Spleen (tissue), 13 donors: ENCODE measurements at places on chromosomes 2 and 18. TPM values are rescaled to one million over a fixed set of nuclear protein-coding genes. Genes with fewer than 3 reads are reported as not detected.
A peak's percentile ranks its signal among the peaks of the same experiment; 100 is the strongest.

DNA sequence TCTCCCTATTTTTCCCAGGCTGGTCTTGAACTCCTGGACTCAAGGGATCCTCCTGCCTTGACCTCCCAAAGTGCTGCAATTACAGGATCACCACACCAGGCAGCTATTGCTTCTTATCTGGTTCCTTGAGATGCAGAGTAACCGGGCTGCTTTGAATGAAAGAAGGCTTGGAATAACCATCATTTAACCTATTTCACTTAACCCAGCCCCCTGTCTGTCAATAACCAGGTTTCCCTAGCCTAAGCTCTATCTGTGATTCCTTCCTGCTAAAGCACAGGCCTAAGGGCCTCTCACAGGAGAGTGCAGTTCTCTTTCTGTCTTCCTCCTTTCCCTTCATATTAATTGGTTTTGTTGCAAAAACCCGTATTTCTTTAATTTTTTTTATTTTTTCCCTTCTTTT is 393.5 kb upstream of the RAB12 start:
- H3K27ac ChIP-seq, result no peak overlapping the region
- no peaks in the 10 kb centered on the region for H3K4me1 ChIP-seq
- DNase-seq, result no peak
- no peak overlapping the region for H3K4me3 ChIP-seq

The TSPYL6 gene
- 0.14 TPM for total RNA-seq

The ACMSD gene
- not detected for total RNA-seq

The ANKMY1 gene
- 30.1 TPM for total RNA-seq

The KLHL14 gene
- total RNA-seq, result 24.4 TPM

DNA sequence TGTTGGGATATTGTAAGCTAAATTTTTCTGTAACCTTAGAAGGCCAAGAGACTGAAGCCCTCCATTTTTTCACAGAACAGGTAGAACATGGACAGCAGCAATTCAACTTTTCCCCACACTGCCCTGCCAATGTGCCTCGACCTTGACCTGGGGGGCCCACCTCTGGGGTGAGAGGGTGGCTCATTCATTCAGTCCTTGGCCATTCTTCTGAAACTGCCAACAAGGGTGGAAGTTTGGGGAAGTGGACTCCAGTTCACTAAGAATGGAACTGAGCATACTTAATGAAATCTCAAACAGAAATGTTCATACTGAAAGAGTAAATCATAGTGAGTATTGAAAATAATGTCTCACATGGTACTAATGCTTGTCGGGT is 1.1 kb downstream of the EEF1B2 start:
- H3K4me3 ChIP-seq, result peak overlapping the region; percentile 91
- no peaks in the 10 kb centered on the region for H3K27me3 ChIP-seq
- no peak for DNase-seq
- peaks cover 66% of the 10 kb centered on the region for H3K4me1 ChIP-seq

The FOXD4L1 gene
- total RNA-seq, result not detected

- H3K36me3 ChIP-seq, result no peaks in the 10 kb centered on the region
- no peak overlapping the region for H3K4me3 ChIP-seq
- no peak for DNase-seq
- H3K27me3 ChIP-seq, result peaks cover 19% of the 10 kb centered on the region
Measured at GRCh38 chr2:237232166-237232565, 146.5 kb downstream of the COPS8 start.

The FZD7 gene
- total RNA-seq, result 1.8 TPM

The PPP1R1C gene
- total RNA-seq, result not detected

DNA sequence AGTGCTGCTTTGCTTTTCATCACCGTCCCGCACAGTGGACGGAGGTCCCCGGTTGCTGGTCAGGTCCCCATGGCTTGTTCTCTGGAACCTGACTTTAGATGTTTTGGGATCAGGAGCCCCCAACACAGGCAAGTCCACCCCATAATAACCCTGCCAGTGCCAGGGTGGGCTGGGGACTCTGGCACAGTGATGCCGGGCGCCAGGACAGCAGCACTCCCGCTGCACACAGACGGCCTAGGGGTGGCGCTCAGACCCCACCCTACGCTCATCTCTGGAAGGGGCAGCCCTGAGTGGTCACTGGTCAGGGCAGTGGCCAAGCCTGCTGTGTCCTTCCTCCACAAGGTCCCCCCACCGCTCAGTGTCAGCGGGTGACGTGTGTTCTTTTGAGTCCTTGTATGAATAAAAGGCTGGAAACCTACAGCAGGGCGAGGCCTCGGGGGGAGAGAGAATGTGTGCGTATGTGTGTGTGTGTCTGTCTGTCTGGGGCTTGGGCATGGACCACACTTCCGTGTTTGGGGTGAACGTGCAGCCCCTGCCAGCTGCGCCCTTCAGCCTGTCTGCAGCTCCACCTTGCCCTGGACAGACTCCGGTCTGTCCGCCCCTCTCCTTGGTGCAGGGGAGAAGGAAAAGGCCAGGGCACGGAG is 32.3 kb downstream of the GPC1 start:
- no peaks in the 10 kb centered on the region for H3K27me3 ChIP-seq
- DNase-seq, result peak; percentile 68
- no peak overlapping the region for H3K27ac ChIP-seq
- H3K4me1 ChIP-seq, result no peaks in the 10 kb centered on the region

GRCh38 chr2:173969886-173970285 is 4.7 kb upstream of the SP3 start:
- H3K36me3 ChIP-seq, result no peaks in the 10 kb centered on the region
- H3K27me3 ChIP-seq, result no peaks in the 10 kb centered on the region
- peaks cover 5% of the 10 kb centered on the region for H3K4me1 ChIP-seq
- no peak overlapping the region for H3K27ac ChIP-seq
- no peak for DNase-seq

DNA sequence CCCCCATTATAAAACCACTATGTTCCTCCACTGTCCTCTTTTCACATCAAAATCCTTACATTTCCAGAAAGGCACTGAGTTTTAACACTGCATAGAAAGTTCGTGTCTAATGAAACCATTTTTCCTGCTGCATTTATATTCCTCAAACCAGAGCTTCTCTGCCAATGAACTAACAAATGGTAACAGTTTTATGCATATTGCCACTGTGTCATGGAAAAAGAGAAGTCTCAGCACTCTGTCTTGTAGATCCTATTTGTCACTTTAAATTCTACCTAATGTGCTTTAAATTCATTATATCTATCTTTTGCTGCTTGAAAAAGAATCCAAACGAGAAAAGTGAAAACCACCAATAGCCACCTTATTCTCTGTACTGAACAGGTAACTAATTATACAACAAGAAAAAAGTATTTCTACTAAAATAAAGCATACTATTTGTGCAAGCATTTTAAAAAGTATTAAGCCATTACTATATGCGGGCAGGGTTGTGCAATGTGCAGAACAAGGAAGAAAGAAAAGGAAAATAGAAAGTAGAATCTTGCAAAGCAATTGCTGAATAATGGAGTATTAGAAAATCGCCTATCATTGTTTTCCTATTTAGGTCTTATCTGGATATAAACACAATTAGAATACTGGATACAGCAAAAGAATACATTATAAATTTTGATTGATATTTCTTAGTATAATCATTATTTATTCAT is 328.9 kb downstream of the ZEB2 start:
- H3K4me1 ChIP-seq, result no peaks in the 10 kb centered on the region
- no peaks in the 10 kb centered on the region for H3K36me3 ChIP-seq
- no peak for DNase-seq

- no peak for DNase-seq
- no peak overlapping the region for H3K27ac ChIP-seq
- H3K27me3 ChIP-seq, result no peaks in the 10 kb centered on the region
- no peaks in the 10 kb centered on the region for H3K36me3 ChIP-seq
Measured at GRCh38 chr2:150319658-150320555, 167.6 kb downstream of the RND3 start.

- H3K27ac ChIP-seq, result no peak overlapping the region
- no peaks in the 10 kb centered on the region for H3K27me3 ChIP-seq
- H3K36me3 ChIP-seq, result no peaks in the 10 kb centered on the region
- no peaks in the 10 kb centered on the region for H3K4me1 ChIP-seq
- DNase-seq, result no peak
Measured at GRCh38 chr18:66560094-66560493, 43.8 kb downstream of the CDH19 start.

DNA sequence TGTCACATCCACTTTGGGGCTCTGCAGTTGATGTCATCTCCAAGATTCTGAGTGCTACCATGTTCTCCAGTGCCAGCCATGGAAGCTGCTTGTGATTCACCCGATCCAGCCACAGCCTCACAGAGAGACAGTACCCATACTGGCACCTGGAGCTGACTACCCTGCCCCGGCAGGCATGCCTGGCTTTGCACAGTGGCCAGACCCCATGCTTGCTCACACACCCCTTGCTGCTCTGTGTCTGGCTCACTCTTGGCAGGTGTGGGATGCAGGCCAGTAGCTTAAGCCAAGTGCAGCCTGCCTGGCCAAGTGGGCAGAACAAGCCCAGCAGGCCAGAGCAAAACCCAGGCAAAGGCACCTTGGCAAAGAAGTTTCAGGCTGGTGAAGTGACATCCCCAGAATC is 828.4 kb upstream of the VRK2 start:
- no peak overlapping the region for H3K4me3 ChIP-seq
- DNase-seq, result no peak
- H3K27ac ChIP-seq, result no peak overlapping the region
- no peaks in the 10 kb centered on the region for H3K4me1 ChIP-seq

DNA sequence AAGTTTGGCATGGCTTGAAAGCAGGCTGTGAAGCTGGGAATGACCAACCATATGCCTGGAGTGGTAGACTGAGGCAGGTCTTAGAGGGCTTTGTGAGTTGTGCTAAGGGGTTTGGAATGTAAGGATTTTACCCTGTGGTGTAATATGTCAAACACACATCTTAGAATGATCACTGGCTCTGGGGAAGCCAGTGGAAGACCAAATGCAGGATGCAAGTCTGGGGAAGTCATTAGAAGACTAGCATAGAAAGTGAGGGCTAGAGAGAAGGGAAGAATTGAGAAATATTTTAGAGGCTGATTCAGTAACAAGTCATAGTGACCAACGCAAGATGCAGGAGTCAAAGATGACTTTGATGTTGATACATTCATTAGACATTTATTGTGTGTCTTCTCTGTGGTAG is 3.5 kb upstream of the FHOD3 start:
- peaks cover 31% of the 10 kb centered on the region for H3K4me1 ChIP-seq
- H3K36me3 ChIP-seq, result no peaks in the 10 kb centered on the region
- DNase-seq, result no peak
- H3K4me3 ChIP-seq, result no peak overlapping the region
- peaks cover 17% of the 10 kb centered on the region for H3K27me3 ChIP-seq

DNA sequence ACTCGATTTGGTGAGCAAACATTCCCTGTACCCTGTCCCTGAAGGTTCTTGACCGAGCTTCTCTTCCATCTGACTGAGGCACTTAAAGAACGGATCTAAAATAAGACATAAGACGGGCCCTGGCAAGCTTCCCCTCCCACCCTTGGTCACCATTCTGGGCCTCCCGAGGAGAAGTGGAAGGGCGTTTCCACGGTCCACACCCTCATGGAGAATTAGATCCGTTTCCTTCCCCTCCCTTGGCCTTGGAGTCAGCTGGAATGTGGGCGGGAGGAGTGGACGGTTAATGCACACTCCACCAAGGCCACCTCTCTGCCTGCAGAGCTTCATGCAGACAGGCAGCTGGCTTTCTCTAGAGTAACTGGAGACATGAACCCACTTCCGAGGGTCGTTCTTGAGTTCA is 257.3 kb upstream of the APCDD1 start:
- no peak overlapping the region for H3K27ac ChIP-seq
- no peaks in the 10 kb centered on the region for H3K36me3 ChIP-seq
- no peak for DNase-seq

GRCh38 chr18:53305461-53305860 is 919.0 kb downstream of the MBD2 start:
- no peak for DNase-seq
- no peaks in the 10 kb centered on the region for H3K36me3 ChIP-seq
- H3K27ac ChIP-seq, result no peak overlapping the region
- H3K4me1 ChIP-seq, result no peaks in the 10 kb centered on the region
- no peak overlapping the region for H3K4me3 ChIP-seq
- H3K27me3 ChIP-seq, result no peaks in the 10 kb centered on the region

DNA sequence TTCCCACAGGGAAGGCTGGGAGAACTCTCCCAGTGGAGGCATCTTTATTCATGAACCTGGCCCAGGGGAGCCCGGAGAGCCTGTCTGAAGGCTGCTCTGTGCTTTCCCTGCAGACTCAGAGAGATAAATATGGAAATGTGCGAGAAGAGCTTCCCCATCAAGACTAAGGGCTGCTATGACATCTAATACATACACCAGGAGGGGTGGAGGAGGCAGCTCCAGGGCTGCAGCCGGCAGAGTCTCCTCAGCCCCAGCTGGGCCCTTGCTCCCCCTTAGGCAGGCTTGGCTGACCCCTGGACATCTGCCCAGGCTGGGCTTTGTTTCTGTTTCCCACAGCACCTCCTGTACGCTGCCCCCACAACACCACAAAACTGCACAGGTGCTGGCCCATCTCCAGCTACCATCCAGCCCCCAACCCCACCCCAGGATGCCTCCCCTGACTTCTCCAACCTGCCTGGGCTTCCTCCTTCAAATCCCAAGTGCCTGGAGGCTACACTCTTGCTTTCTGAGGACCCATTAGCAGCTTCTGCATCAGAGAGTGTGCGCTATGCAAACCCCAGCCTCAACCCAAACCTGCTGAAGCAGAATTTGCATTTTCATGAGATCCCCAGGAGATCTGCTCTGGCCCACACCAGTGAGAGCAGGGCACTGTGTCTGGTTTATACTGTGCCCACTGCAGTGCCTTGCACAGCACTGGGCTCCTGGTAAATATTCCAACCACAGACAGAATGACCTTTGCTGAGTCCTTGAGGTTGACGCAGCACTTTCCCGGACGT is 96.8 kb downstream of the VSNL1 start:
- H3K27me3 ChIP-seq, result no peaks in the 10 kb centered on the region
- H3K4me3 ChIP-seq, result no peak overlapping the region
- no peaks in the 10 kb centered on the region for H3K36me3 ChIP-seq
- no peaks in the 10 kb centered on the region for H3K4me1 ChIP-seq

GRCh38 chr2:200357845-200358244 is 51.4 kb downstream of the SPATS2L start:
- DNase-seq, result no peak
- H3K27me3 ChIP-seq, result no peaks in the 10 kb centered on the region
- no peaks in the 10 kb centered on the region for H3K36me3 ChIP-seq
- H3K27ac ChIP-seq, result no peak overlapping the region
